ENCODE measurements at places on chromosomes 1 and 21.

DNA sequence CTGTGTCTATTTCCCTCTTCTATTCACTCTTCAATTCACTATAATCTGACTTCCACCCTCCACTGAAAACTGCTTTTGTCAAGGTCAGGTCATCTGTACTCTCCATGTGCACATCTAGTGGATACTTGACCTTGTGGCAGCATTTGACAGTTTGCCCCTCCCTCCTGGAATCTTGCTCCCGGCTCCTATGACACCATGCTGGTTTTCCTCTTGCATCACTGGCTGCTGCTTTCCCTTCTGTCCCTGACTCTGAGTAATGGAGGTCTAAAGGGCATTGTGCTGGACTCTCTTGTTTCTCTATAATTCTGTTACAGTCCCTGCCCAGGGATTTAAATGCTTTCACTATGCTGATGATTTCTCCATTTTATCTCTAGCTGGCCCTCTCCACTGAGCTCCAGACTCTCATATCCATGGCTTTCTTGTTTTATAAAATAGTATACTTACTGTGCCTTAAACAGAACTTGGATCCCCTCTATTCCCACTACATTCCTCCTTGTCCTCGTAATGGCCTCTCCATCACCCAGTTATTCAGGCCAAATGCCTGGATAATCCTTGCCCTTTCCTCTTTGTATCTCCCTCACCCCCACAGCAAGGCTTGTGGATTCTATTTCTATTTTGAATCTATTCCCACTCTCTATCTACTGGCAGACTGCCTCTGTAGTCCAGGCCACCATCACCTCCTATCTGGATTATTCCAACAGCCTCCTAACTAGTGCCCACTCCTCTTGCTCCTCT lies 36.8 kb upstream of the PODN start:
- H3K4me1 ChIP-seq = no peaks in the 10 kb centered on the region
- DNase-seq = no peak
- peaks cover 13% of the 10 kb centered on the region for H3K36me3 ChIP-seq
- H3K4me3 ChIP-seq = no peak overlapping the region

DNA sequence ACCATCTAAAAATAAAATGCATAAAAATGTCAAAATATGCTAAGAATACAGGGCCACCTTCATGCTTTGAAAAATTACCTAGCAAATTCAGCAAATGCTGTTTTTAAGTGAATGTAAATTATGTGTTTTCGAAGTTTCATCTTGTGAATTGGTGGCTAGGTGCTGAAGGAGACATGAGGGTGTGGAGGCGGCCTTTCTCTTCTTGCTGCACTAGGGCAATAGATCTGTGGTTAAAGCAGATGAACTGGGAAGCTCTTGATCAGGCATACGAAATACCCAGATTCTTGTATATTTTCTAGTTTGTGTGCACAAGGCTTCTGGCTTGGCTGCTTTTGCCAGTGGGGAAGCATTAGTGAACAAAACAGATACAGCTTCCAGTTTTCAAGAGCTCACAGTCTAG lies 224.5 kb downstream of the ST6GALNAC3 start:
- H3K4me3 ChIP-seq = no peak overlapping the region
- no peak for DNase-seq
- no peaks in the 10 kb centered on the region for H3K36me3 ChIP-seq
- peaks cover 10% of the 10 kb centered on the region for H3K27me3 ChIP-seq
- no peak overlapping the region for H3K27ac ChIP-seq
- no peaks in the 10 kb centered on the region for H3K4me1 ChIP-seq

DNA sequence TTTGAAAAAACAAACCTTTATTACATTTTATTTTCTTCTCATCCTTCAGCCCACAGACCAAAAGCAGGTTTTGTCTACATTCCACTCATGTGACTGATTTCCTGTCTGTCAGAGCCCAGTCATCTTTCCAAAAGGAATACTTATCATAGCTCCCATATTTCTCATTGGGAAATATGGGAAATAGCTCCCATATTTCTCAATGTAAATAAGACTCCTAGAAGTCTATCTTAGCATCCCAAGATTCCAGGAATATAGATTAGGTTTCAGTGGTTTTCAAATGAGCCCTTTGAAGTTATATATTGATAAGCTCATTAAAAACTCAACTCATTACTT lies 19.1 kb upstream of the NRDC start:
- H3K4me1 ChIP-seq = peaks cover 30% of the 10 kb centered on the region
- H3K27me3 ChIP-seq = no peaks in the 10 kb centered on the region
- no peak for DNase-seq
- no peaks in the 10 kb centered on the region for H3K36me3 ChIP-seq
- peak overlapping the region; percentile 100 for H3K27ac ChIP-seq

DNA sequence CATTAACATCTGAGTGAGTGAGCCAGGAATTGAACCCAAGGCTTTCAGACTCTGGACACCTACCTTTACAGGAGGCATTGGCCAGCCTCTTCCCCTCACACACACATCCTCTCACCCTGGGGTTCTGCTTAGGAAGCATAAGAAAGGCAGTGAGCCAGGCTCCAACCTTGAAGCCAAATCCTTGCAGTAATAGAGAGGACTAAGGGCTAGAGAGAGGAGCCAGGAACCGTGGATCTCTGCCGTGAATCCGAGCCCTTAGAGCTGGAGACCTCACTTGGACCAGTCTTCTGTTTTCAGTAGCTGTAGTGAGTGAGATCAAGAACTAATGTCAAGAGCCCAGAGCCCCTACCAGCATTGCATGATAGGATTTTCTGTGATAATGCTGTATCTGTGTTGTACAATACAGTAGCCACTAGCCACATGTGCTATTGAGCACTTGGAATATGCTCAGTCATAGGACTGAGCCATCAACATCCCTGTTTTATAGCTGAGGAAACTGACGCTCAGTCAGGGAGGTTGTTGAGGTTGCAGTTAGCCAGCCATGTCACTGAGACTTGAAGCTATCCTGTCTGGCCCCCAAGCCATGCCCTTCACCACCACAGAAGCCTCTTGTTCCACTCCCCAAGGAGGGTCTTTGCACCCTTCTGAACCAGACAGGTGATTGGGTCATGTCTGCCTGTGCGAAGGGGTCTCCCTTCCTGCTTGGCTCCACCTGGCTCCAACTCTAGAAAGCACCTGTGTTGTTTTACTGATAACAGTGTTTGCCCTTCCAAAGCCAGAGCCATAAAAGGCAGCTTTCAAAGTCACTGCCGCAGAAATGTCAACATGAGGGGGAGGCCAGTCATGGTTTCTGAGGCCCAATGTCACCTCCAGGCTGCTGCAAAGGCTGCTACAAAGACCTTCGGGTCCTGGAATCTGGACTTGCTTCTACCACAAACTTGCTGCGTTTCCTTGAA lies 101.1 kb upstream of the JUN start:
- H3K4me1 ChIP-seq = peaks cover 27% of the 10 kb centered on the region
- H3K27me3 ChIP-seq = no peaks in the 10 kb centered on the region
- no peak overlapping the region for H3K4me3 ChIP-seq
- no peaks in the 10 kb centered on the region for H3K36me3 ChIP-seq
- DNase-seq = no peak

DNA sequence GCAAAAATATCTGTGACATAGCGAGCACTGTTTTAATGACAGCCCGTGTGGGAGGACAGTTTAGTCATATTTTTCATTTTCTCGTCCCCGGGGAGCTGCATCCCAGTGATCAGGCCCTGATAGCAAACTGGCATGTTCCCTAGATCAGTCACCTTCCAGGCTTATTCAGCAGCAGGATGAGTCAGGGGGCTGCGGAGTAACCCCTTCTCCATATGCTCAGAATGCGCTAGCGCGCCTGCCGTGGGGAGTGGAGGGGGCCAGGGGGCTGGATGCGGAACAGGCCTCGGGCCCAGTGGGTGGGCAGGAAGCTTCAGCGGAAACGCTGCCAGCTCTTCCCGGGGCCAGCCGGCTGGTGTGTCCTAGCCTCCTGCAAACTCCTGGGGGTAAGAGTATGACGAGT lies 94.0 kb downstream of the KCND3 start:
- no peak overlapping the region for H3K27ac ChIP-seq
- DNase-seq = no peak
- no peaks in the 10 kb centered on the region for H3K27me3 ChIP-seq

GRCh38 chr1:23763041-23763577 lies 15.1 kb upstream of the PITHD1 start:
- no peak overlapping the region for H3K27ac ChIP-seq
- DNase-seq = no peak
- H3K4me1 ChIP-seq = no peaks in the 10 kb centered on the region
- peaks cover 68% of the 10 kb centered on the region for H3K36me3 ChIP-seq

DNA sequence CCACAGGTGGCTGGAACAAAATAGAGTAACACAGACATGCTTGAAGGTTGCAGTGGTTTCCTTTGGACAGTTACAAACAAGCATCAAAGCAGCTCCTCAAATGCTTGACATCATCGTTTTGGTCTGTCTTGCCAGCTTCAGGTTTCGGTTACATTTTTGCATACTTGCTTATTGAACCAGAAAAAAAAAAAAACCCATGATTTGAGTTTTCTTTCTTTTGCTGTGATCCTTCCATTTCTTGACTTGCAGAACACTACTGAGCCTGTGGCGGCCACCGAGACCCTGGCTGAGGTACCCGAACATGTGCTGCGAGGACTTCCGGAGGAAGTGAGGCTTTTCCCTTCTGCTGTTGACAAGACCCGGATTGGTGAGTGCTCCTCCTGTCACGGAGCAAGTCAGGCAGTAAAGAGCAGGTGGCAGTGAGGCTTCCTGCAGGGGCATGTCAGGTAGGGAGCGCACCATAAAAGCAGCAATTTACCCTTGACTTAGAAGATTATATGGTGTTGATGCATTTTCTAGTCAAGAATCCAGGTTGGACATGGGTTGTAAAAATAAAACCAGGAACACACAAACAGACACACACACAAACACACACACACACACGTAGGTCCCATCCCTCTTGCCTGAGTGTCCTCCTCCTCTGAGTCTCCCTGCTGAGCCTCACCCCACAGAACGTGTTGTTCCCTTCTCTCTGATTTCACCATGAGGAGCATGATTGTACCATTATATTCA lies 30.9 kb downstream of the PRDM2 start:
- H3K27me3 ChIP-seq = no peaks in the 10 kb centered on the region
- H3K4me1 ChIP-seq = no peaks in the 10 kb centered on the region
- DNase-seq = no peak
- no peak overlapping the region for H3K4me3 ChIP-seq
- H3K36me3 ChIP-seq = no peaks in the 10 kb centered on the region
- H3K27ac ChIP-seq = no peak overlapping the region

DNA sequence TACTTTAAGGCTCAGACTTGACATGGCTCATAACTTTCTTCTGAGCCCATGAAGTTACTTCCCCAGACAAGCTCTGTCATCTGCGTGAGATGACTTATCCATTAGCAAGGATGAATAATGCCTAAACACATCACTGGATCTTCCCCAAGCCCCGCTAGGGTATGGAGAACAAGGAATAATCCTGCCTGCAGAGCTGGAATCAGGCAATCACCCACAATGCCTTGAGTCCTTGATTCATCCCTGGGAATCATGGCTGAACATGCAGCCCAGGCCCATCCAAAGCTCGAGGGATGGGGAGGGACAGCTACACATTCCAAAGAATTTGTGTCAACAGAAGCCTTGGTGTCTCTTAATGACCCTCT lies 131.7 kb downstream of the PSMG1 start:
- no peak for DNase-seq
- peaks cover 42% of the 10 kb centered on the region for H3K4me1 ChIP-seq
- H3K27me3 ChIP-seq = no peaks in the 10 kb centered on the region
- H3K27ac ChIP-seq = peak overlapping the region; percentile 86
- no peaks in the 10 kb centered on the region for H3K36me3 ChIP-seq
- H3K4me3 ChIP-seq = no peak overlapping the region

GRCh38 chr1:179923029-179923428 lies 31.6 kb upstream of the CEP350 start:
- peaks cover 17% of the 10 kb centered on the region for H3K36me3 ChIP-seq
- H3K4me1 ChIP-seq = peaks cover 11% of the 10 kb centered on the region
- no peak overlapping the region for H3K4me3 ChIP-seq
- H3K27me3 ChIP-seq = no peaks in the 10 kb centered on the region
- no peak overlapping the region for H3K27ac ChIP-seq
- no peak for DNase-seq

DNA sequence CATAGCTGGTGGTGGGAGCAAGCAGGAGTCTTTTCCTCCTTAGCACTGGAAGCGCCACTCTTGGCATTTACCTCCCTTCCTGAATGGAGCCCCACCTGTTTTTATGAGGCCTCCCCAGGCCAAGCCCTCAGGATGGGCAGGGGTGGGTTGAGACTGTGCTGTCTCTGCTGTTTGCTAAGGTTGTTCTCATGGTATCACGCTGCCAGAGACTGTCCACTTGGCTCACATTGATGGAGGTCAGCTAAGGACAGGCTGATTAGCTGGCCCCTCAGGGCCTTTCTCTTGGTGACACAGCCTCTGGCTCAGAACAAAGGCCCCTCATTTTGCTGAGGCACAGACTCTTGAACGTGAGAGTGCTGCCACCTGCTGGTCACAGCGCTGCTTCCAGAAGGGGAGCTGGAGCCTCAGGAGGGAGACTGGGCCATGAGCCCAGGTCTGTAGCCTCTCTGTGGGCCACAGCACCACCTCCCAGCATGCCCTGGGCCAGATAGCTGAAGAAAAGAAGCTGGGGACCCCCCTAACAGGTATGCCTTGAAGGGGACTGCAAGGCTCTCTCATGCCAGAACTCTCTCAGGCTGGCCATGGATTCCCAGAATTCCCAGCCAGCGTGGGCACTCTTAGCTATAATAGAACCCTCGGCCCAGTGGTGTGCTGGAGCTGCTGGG lies 85.6 kb downstream of the CD58 start:
- H3K36me3 ChIP-seq = no peaks in the 10 kb centered on the region
- no peak overlapping the region for H3K27ac ChIP-seq
- no peak overlapping the region for H3K4me3 ChIP-seq
- H3K4me1 ChIP-seq = peaks cover 18% of the 10 kb centered on the region
- no peak for DNase-seq

DNA sequence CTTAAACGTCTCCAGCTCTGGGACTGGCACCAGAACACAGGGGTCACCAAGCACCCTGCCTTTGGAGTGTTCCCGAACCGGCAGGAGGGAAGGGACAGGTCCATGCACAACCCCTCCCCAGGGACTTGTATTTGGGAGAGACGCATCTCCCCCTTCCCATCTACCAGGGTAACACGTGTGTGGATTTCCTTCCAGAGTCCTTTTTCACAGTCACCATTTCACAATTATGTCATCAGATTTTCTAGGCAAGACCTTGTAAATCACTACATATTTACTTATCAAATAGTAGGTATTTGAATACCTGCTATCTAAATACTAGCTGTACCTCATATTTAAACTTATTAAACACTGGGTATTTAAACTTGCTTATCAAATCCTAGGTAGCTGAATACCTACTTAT lies 57.4 kb upstream of the AJAP1 start:
- DNase-seq = no peak
- no peaks in the 10 kb centered on the region for H3K36me3 ChIP-seq
- H3K4me1 ChIP-seq = no peaks in the 10 kb centered on the region
- H3K27me3 ChIP-seq = no peaks in the 10 kb centered on the region
- no peak overlapping the region for H3K4me3 ChIP-seq

GRCh38 chr1:6039031-6039430 lies 6.7 kb upstream of the KCNAB2 start:
- no peak for DNase-seq
- H3K27me3 ChIP-seq = no peaks in the 10 kb centered on the region
- H3K4me3 ChIP-seq = no peak overlapping the region
- H3K4me1 ChIP-seq = no peaks in the 10 kb centered on the region
